ENCODE measurements at places on chromosomes 6 and 20. TPM values are rescaled to one million over a fixed set of nuclear protein-coding genes. Genes with fewer than 3 reads are reported as not detected.

GRCh38 chr20:21767200-21767738 is 61.8 kb downstream of the PAX1 start:
- no peaks in the 10 kb centered on the region for H3K27me3 ChIP-seq
- no peaks in the 10 kb centered on the region for H3K4me1 ChIP-seq
- no peak for DNase-seq
- H3K36me3 ChIP-seq = no peaks in the 10 kb centered on the region
- no peak overlapping the region for H3K27ac ChIP-seq
- H3K4me3 ChIP-seq = no peak overlapping the region

GRCh38 chr6:121000381-121000780 is 333.9 kb downstream of the TBC1D32 start:
- no peaks in the 10 kb centered on the region for H3K27me3 ChIP-seq
- no peak for DNase-seq
- no peaks in the 10 kb centered on the region for H3K4me1 ChIP-seq
- H3K27ac ChIP-seq = no peak overlapping the region

- H3K27ac ChIP-seq = no peak overlapping the region
- H3K4me3 ChIP-seq = no peak overlapping the region
- no peaks in the 10 kb centered on the region for H3K4me1 ChIP-seq
- no peaks in the 10 kb centered on the region for H3K36me3 ChIP-seq
- peaks cover 48% of the 10 kb centered on the region for H3K27me3 ChIP-seq
These were observed 226.1 kb upstream of the GMDS start for GRCh38 chr6:2471472-2471871.

DNA sequence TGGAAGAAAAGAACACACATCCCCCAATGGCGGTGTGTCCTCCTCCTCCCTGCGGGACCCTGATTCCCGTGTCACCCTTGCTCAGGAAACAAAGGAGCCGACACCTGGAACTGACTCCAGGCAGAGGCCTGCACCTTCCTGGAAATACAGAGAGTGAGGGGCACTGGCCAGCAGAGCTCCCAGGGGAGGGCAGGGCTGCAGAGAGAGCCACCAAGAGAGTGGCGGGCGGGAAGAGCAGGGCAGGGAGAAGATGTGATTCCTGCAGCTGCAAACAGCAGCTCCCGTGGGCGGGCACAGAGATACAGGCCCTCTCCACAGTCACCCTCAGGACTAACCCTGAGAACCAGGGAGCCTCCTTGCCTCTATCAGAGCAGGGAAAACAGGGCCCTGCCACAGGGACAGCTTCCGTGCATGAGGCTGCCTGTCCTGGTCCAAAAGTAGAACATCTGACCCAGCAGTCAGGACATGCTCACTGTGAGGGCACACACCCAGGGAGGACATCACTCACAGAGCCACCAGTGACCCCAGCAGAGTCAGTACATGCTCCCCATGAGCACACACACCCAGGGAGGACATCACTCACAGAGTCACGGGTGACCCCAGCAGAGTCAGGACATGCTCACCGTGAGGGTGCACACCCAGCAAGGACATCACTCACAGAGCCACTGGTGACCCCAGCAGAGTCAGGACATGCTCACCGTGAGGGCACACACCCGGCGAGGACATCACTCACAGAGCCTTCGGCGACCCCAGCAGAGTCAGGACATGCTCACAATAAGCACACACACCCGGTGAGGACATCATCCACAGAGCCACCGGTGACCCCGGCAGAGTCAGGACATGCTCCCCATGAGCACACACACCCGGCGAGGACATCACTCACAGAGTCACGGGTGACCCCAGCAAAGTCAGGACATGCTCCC is 193.1 kb downstream of the DLL1 start:
- H3K27me3 ChIP-seq = no peaks in the 10 kb centered on the region
- no peak overlapping the region for H3K27ac ChIP-seq
- no peak for DNase-seq

RGS17 gene
- total RNA-seq = 0.25 TPM
